ENCODE measurements at places on chromosomes 16 and 17.
A peak's percentile ranks its signal among the peaks of the same experiment; 100 is the strongest.

- peak; percentile 62 for DNase-seq
- no peaks in the 10 kb centered on the region for H3K36me3 ChIP-seq
- H3K27me3 ChIP-seq, result no peaks in the 10 kb centered on the region
- H3K4me3 ChIP-seq, result no peak overlapping the region
- peak overlapping the region; percentile 31 for H3K27ac ChIP-seq
- no peaks in the 10 kb centered on the region for H3K4me1 ChIP-seq
Observed at GRCh38 chr16:56912746-56913708, 18.9 kb upstream of the HERPUD1 start.

GRCh38 chr16:86171329-86171728 is 272.4 kb downstream of the IRF8 start:
- no peaks in the 10 kb centered on the region for H3K36me3 ChIP-seq
- no peak overlapping the region for H3K4me3 ChIP-seq
- no peaks in the 10 kb centered on the region for H3K27me3 ChIP-seq
- H3K4me1 ChIP-seq, result no peaks in the 10 kb centered on the region

- no peak for DNase-seq
- no peak overlapping the region for H3K27ac ChIP-seq
- H3K36me3 ChIP-seq, result no peaks in the 10 kb centered on the region
Observed at GRCh38 chr16:12009462-12009861, 32.9 kb downstream of the SNX29 start.

GRCh38 chr16:1362807-1363206 is 11.1 kb downstream of the GNPTG start:
- DNase-seq, result no peak
- no peak overlapping the region for H3K4me3 ChIP-seq
- no peaks in the 10 kb centered on the region for H3K4me1 ChIP-seq

DNA sequence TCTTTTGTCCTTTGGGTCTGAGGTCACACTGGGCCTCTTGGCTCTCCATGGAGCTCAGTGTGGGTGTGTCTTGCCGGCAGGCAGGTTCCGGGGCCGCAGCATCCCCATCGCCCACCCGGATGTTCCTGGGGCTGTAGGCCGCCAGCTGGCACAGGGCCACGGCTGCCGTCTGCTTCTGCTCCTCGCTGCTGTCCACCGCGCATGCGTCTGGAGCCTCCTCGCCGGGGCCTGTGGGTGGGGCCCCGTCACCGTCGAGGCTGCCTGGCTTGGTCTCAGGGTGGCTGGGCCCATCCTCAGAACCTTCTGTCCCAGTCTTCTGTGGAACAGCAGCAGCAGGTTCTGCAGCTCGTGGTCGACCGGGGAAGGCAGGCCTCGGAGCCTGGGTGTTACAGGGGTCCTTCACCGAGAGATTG is 9.6 kb downstream of the ZNF750 start:
- H3K27ac ChIP-seq, result peak overlapping the region; percentile 7
- peaks cover 3% of the 10 kb centered on the region for H3K4me1 ChIP-seq
- DNase-seq, result peak; percentile 89
- H3K36me3 ChIP-seq, result no peaks in the 10 kb centered on the region
- H3K4me3 ChIP-seq, result peak overlapping the region; percentile 15

- no peaks in the 10 kb centered on the region for H3K27me3 ChIP-seq
- no peak overlapping the region for H3K4me3 ChIP-seq
- peak; percentile 56 for DNase-seq
- H3K4me1 ChIP-seq, result no peaks in the 10 kb centered on the region
- H3K27ac ChIP-seq, result no peak overlapping the region
- no peaks in the 10 kb centered on the region for H3K36me3 ChIP-seq
Observed at GRCh38 chr17:31413874-31414549, 22.5 kb downstream of the RAB11FIP4 start.

DNA sequence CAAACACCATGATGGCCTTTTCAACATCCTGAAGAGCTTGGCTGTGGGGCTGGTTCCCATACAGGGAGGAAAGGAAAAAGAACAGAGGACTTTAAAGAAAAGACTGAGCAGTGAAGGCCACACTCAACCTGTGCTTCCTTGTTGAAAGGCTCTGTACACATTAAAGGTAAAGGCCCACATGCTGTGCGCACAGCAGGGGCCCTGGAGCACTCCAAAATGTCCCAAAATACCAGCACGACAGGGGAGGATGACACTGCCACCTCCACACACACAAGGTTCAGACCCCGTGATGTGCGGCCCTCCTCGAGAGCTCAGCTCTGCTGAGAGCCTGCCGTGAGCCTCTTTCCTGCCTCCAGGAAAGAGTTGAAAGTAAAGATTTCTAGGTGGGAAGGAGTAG is 36.5 kb downstream of the FANCA start:
- H3K27ac ChIP-seq, result no peak overlapping the region
- no peaks in the 10 kb centered on the region for H3K36me3 ChIP-seq
- H3K4me1 ChIP-seq, result no peaks in the 10 kb centered on the region

All from sigmoid colon (tissue), 7 donors.